ENCODE measurements at places on chromosomes 4 and X.

DNA sequence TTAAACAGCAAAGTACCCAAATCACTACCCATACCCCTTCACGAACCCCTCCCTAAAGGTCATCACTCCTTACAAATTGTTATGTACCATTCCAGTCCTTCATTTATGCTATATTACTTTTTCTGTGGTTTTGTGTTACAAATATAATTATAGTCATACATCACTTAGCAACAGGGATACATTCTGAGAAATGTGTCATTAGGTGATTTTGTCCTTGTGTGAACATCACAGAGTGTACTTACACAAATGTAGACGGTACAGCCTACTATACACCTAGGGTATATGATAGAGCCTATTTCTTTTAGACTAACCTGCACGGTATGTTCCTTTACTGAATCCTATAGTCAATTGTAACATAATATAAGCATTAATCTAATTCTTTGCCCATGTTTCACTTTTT, 61.9 kb downstream of the ASB9 start:
- no peak for DNase-seq

DNA sequence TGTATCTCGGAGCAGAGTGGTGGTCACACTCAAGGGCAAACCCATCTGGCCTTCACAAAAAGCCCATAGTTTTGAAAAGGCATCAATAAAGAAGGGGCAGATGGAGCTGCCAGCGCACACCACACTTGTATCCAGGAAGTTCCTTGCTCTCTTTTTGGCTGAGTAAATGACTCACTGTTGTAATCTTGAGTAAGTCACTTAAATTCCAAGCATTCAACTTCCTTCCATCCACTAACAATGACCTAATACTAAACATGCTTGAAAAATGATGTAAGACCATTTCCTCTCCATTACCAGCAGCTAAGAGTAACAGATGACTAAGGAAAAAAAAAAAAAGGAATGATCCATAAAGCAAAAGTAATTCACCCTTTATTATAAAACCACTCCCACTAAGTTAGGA, 32.4 kb upstream of the MYOZ2 start:
- DNase-seq = no peak

DNA sequence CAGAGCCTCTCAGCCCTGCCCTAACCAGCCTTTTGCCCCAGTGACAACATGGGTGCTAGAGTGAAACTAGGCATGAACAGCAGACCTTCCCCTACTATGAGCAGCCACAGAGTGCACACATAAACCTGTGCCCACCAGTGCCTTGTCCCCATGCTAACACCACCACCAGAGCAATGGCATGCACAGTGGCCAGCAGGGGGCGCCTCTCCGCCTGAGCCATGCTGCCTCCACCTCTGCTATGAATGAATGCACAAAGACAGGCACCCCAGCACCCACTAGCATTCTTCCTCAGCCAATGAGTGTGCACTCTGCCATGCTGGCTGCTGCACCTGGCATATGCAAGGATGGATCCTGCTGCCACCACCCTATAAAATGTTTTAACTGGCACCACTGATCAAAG, 286.9 kb upstream of the FGF16 start:
- no peak for DNase-seq

DNA sequence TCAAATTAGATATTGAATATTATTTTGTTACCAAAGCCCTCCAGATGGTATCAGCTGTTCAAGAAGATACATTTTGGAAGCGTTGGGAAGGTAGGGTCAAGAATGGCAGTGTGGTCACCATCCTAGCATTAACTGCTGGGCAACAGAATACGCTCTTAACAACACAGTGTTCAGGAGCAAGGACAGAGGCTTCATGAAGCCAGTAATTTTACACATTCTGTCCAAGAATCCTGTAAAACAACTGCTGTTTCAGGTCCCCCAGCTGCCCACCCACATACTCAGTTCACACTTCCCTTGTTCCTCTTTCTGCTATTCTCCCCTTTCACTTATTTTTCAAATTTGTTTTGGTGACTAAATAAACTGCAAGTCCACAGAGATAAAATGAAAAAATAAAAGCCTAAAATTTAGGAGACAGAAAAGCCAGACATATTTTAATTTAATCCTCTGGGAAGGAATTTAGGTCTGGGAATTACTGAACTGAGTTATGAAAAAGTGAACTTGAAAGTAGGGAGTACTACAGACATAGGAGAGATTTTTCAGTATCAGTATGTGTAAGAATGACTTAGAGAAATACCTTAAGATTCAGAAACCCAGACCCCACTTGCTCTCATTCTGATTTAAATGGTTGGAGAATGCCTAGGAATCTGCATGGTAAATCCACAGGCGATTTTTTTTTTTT, 406.7 kb downstream of the MAPK10 start:
- DNase-seq = no peak

DNA sequence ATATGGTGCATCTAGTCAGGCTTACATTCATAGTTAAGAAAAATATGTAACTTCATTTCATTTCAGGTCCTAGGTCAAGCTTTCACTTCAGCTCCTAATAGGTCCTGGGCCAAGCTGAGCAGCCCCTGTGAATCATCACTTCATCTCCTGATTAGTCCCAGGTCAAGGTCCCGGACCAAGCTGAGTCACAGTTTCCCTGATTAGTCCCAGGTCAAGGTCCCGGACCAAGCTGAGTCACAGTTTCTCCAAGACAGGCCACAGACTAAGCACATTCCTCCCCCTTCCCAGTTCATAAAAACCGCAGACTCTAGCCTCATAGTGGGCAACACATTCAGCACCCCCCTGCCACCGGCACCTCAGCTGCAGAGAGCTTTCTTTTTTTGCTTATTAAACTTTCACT, 1331.8 kb downstream of the PCDH19 start:
- DNase-seq = no peak

Data from stimulated activated naive CD4-positive, alpha-beta T cell (primary cell).